ENCODE measurements at places on chromosomes 6 and 20.

- DNase-seq = no peak
Observed at GRCh38 chr6:118808793-118809638, 84.9 kb upstream of the ASF1A start.

DNA sequence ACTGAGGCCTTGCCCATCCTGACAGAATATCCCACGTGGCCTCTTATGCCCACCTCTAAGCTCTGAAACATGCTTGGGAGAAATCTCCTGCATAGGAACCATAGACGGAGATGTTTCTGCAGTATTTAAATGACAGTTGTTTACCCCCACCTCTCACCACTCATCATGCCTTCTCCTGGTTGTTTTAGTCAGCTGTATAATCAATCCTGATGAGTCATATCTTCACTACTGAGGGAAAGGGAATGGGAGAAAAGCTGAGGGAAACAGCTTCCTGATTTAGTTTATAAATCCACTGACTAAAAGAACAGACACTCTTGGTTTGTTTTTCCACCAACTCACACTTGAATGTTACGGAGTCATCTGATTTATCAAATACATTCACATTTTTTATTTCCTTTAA is 113.2 kb upstream of the TENT5A start:
- DNase-seq = no peak

DNA sequence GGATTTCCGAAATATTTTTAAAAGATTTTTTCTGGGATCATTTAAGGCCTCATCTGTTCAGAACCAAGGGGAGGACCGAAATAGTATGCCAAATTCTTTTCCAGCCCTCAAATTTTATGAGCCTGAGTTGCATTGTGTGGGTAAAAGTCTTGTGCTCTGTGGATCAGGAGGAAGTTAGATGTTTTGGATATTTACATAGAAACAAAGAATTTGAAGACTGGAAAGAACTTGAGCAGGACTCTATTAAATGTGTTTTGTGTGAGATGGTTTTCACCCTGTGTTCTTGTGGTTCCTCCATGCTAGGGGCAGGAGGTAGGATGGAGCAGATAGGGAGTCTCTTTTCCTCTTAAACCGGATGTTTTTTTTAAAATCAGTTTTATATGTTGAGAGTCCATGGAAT is 329.1 kb downstream of the LAMA2 start:
- DNase-seq = no peak

DNA sequence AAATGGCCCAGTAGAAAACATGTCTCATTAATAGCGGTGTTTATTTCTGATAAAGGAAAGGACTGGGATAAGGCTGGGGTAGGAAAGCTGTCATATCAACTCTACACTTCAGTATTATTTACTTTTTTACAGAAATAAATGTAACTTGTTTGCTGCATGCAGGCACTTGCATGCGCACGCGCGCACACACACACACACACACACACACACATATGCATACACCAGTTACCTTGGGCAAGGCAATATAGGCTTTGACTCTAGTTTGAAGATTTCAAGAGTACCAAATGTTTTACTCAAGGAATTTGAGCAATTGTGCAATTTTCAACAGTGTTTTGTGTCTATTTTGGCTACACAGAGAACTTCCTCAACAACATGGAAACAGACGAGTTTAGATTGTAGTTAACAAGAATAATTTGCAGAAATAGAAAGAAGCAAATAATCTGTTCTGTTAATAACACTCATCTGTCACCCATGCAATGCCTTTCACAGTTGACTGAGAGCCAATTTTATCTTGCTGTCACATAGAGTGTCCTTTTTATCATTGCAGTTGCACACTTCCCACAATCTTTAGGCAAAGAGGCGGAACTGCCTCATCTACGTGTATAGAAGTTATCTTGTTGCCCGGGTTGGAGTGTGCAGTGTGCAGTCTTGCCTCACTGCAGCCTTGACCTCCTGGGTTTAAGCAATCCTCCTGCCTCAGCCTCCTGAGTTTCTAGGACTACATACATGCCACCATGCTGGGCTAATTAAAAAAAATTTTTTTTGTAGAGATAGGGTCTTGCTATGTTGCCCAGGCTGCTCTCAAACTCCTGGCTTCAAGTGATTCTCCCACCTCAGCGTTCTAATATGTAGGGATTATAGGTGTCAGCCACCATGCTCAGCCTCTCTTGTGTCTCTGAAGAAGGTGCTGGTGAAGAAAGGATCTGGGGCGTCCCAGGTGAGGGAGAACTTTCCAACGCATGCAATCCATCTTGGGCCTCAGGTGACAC is 74.8 kb upstream of the SHLD1 start:
- DNase-seq = no peak

DNA sequence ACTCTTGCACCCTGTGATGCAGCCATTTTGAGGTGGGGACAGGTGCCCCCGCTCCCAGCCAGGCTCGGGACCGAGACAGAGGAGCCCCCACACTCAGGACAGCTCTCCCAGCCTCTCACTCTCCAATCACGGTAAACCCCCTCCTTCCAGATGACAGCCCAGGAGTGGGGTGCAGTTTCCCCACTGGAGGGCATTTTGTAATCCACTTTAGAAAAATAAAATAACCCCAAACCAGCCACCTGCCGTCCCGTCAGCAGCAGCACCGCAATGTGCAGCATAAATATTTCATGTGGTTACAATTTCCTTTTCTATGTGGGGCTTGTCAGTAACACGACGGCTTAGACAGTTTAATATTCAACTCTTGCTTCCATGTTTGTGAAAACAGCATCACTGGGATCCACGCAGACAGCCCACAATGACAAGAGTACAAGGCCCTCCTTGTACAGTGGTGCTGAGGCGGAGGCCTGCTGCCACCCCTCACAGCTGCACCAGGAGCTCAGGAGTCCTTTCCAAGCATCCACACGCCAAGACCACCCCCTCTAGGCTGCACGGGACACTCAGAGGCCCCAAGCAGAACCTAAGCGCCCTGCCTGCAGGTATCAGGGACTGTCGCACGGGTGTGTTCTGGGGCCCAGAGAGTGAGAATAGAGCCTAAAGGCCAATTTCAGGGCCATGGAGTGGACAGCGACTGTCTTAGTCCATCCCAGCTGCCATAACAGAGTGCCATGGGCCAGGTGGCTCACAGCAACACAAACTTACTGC is 116.7 kb downstream of the JPH2 start:
- DNase-seq = no peak

- no peak for DNase-seq
Observed at GRCh38 chr6:80094017-80094416, 12.5 kb upstream of the BCKDHB start.

GRCh38 chr6:17656092-17656491 is 50.6 kb downstream of the NUP153 start:
- no peak for DNase-seq

DNA sequence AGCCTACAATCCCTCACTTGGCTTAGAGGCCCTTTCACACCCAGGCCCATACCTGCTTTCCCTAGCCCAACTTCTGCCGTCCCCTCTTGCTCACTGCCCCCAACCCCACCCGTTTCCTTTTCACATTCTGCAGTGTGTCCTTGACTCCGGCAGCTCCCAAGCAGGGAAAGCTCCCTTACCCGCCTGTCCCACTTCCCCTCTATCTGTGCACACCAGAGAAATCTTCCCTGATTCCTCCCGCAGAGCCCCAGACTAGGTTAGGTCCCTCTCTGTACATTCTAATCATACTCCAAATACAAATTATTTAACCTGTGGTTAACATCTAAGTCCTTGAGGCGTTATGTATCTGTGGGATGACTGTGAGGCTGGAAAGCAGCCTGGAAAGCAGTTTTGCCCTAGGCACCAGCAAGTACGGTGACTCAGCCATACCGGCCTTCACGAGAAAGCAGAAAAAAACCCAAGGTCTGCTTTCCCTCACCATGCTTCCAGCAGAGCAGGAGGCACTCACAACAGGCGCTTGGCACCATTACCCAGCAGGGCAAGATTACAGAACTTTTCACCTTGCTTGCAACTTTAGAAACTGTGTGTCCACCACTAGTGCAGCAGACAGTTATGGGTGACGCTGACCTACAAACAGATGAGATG is 22.3 kb downstream of the ELOVL5 start:
- peak; percentile 60 for DNase-seq

GRCh38 chr20:15200147-15200565 is 862.7 kb upstream of the FLRT3 start:
- no peak for DNase-seq

- DNase-seq = no peak
Observed at GRCh38 chr6:14851281-14851680, 394.6 kb upstream of the JARID2 start.

- DNase-seq = no peak
Observed at GRCh38 chr6:117619178-117619577, 16.9 kb upstream of the GOPC start.

- DNase-seq = no peak
Observed at GRCh38 chr6:36977470-36977941, 8.5 kb downstream of the MTCH1 start.

- no peak for DNase-seq
Observed at GRCh38 chr6:132443206-132443605, 41.9 kb upstream of the MOXD1 start.

DNA sequence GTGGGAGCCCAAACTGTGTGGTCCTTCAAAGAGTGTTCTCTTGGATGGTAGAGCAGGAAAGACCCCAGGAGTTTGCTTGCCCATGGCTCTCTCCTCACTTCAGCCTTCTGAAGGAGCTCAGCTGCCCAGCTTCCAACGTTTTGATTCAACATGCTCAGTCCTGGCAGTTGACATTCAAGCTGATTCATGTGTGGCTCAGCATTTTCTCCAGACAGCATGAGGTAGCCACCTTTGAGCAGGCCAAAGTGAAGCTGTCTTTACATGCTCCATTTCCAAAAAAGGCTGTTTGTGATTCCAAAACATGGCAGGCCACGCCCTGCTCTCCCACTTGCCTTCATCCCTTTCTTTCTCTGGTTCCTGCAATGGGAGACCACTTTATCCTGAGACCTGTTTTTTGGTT is 280.2 kb downstream of the TBC1D7 start:
- no peak for DNase-seq

DNA sequence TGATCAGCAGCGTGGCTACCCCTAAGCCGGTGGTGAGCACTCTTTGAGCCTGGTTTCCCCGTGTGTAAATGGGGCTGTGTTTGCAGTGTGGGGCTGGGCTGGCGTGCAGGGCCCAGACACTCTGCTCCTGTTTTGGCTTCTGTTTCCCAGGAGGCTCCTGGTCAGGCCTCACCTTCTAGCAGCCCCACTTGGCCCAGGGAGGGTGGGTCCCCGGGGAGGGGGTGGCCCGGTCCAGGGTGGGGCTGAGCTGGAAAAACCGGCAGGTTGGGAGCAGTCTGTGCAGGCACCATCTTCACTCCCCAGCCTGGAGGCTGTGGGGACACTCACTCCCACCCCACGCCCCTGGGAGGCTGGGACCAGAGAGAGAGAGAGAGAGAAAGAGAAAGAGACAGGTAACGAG is 25.3 kb downstream of the CEBPB start:
- no peak for DNase-seq

DNA sequence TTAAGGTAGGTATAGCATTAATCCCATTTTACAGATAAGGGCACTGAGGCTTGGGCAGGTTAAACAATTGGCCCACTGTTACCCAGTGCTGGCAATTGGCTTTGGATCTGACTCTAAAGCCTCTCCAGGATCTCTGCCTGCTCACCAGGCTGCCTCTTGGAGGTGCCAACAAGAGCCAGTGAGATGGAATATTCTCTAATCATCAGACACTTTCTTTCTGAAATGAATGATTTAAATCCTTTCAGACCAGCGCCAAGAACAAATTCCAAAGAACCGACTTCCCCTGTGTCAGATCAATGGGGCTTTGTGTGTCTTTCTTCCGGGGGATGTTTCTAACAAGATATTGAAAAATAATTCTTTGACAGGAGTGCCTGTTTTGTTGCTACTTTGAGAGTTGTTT is 23.6 kb downstream of the CYP39A1 start:
- DNase-seq = no peak

GRCh38 chr20:53352727-53353440 is 240.8 kb downstream of the ZNF217 start:
- DNase-seq = no peak

GRCh38 chr20:10665791-10666190 is 8.0 kb downstream of the JAG1 start:
- no peak for DNase-seq

DNA sequence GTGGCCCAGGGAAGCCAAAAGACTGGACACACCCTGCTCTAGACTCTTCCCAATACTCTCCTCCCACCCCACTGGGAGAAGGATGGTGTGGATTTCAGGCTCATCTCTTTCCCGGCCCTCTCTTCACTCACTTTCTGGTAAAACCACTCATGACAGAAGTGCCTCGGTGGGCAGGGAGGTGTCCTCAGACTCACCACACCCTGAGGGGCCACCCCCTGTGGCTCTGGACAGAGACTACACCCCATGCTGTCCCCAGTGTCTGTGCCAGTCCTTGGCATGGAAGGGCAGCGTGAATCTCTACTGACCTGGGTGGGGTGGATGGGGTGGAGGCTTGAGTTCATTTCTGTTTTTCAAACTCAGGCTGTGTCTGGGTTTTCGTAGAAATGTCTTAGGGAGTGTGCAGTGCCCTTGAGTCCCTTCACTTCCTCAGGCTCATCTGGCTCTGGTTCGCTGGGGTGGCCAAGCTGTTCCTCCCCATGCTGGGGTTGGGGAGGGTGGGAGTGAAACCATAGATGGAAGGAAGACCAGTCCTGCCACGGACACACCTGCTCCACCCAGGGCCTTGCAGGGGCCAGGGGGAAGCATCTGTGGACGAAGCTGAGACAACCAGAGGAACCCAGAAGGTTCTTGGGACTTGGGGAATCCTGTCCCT is 59.1 kb downstream of the EZR start:
- no peak for DNase-seq

DNA sequence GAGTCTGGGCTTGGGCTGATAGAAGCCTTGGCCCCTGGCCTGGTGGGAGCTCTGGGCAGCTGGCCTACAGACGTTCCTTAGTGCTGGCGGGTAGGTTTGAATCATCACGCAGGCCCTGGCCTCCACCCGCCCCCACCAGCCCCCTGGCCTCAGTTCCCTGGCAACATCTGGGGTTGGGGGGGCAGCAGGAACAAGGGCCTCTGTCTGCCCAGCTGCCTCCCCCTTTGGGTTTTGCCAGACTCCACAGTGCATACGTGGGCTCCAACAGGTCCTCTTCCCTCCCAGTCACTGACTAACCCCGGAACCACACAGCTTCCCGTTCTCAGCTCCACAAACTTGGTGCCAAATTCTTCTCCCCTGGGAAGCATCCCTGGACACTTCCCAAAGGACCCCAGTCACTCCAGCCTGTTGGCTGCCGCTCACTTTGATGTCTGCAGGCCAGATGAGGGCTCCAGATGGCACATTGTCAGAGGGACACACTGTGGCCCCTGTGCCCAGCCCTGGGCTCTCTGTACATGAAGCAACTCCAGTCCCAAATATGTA is 957 bp upstream of the VEGFA start:
- peak; percentile 86 for DNase-seq

- no peak for DNase-seq
Observed at GRCh38 chr20:34881689-34882088, 5.3 kb downstream of the ACSS2 start.

GRCh38 chr6:47083586-47084047 is 41.5 kb upstream of the ADGRF1 start:
- peak; percentile 96 for DNase-seq

GRCh38 chr20:50128520-50128905 is 15.6 kb upstream of the UBE2V1 start:
- no peak for DNase-seq

All from ovary (tissue), 10 donors.